ENCODE measurements at places on chromosomes 1 and 21.

DNA sequence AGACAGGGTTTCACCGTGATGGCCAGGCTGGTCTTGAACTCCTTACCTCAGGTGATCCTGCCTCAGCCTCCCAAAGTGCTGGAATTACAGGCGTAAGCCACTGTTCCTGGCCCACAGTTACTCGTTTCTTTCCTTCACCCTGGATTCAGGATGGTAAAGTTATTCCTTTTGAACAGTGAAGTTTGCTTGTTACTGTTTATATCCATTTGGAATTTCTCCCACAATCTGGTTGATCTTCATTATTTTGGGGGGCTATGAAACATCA lies 43.0 kb downstream of the WDR4 start:
- DNase-seq = no peak

GRCh38 chr1:191760016-191760415 lies 398.2 kb upstream of the RGS18 start:
- no peak for DNase-seq

GRCh38 chr1:243910607-243911006 lies 60.6 kb upstream of the AKT3 start:
- no peak for DNase-seq

DNA sequence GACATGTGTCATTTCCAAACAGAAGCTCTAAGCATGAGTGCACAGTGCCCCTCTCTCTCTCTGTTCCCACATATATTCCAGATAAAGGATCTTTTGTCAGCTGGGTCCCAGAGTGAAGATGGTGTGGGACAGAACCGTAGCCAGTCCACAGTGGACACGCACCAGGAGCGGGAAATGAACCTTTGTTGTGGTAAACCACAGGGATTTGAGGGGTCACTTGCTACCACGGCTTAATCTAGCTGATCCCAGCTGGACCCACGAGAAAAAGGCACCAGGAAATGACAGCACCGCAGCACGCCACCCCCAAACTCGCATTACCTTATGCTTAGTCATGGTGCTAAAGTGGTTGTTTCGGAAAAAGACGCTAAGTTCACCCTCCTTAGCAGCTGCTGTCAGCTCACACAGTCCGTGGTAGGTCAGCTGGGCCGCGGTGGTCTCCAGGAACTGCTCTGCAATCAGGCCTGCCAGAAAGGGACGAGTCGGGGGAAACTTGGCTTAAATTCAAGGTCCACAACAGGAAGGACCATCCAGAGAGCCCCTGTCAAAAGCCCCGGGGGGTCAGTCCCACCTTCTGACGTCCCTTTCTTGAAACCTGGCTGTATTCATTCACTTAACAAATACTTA lies 7.5 kb downstream of the MINDY1 start:
- peak; percentile 96 for DNase-seq
